ENCODE measurements at places on chromosomes 4 and X.

DNA sequence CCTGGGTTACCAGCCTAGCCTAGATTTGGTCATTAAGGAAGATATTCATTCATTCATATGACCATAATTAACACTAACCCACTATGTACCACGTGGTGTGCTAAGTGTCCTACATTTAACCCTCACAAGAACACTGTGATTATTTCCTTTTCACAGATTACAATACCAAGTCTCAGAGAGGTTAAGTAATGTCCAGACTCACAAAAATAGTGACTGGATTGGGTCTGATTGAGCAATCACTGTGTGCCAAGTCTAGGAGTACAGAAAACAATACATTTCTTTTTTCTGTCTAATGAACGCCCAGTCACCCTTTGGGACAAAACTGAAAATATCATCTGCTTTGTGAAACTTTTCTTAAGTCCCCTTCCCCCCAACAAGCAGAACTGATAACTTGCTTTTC lies 7.6 kb upstream of the DLG3 start:
- DNase-seq: no peak

GRCh38 chr4:154743683-154744340 lies at the start of gene LRAT:
LRAT (plus strand) TSS chr4:154744000; CDS start chr4:154744327, 327 bp downstream.
- peak; percentile 2 for DNase-seq

- no peak for DNase-seq
These were observed at the start of gene SOWAHB for GRCh38 chr4:76897536-76898384. SOWAHB (minus strand) TSS chr4:76898144; CDS start chr4:76897849, 295 bp downstream.

DNA sequence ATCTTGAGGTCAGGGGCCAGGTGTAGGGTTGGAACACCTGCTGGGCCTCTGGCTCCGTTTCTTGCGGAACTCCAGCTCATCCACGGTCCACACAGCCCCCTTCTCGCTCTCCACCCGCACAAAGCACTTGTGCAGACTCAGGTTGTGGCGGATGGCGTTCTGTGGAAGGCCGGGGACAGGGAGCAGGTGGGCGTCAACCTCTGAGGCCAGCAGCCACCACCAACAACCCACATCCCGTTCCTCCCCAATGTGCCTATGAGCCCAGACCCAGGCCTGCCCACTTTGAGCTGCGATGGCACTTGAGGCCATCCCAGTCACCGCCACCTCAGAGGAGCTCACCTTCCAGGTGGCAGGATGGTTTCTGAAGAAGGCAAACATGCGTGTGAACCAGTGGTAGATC lies 13.2 kb downstream of the FOXP3 start:
- no peak for DNase-seq

GRCh38 chr4:99617374-99617773 lies 40.3 kb downstream of the C4orf54 start:
- no peak for DNase-seq

DNA sequence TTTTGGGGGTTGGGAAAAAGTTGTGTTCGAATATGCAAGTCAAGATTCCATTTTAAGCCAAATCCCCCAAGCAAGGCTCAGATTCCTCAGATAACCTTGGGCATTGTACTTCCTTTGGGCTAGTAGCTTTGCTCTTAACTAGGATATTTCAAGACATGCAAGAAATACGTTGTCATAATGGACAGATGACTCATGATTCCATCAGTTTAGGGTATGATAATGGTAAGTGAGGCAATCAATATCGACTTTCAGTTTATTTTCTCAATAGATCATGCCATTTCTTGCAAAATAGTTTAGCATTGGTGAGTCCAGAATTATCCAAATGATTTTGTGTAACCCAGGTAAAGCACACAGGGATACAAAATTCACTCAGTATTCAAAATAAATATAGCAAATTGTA lies 25.4 kb downstream of the CFAP299 start:
- no peak for DNase-seq

DNA sequence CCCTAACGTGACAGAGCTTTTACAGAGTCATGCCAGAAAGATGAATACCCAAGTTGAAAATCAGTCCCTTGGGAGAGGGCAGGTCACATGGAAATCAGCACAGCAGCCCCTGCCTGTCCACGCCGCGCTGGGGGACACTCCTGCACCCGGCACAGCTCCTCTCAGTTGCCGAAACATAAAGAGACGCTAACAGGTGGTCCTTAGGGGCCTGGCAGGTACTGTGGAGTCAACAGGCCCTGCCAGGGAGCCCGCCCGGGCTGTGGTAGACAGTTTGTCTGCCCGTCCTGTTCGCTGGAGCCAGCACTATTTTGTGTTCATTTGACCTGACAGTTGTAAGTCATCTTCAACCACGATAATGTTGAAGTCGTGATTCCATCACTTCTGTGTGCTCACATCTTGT lies 30.5 kb downstream of the NELFA start:
- no peak for DNase-seq

GRCh38 chrX:50825825-50826224 lies 11.8 kb upstream of the SHROOM4 start:
- DNase-seq: no peak

- no peak for DNase-seq
These were observed 164.4 kb upstream of the CPEB2 start for GRCh38 chr4:14837860-14838259.

Data from stimulated activated CD8-positive, alpha-beta memory T cell treated with anti-CD3 and anti-CD28 coated beads, Interleukin-15, amount 100 ng/mL, for 48 hours (primary cell).